ENCODE measurements at places on chromosomes 16 and 17. TPM values are rescaled to one million over a fixed set of nuclear protein-coding genes. Genes with fewer than 3 reads are reported as not detected.

GRCh38 chr16:63714876-63715275 is 1407.0 kb downstream of the CDH11 start:
- DNase-seq = no peak

DNA sequence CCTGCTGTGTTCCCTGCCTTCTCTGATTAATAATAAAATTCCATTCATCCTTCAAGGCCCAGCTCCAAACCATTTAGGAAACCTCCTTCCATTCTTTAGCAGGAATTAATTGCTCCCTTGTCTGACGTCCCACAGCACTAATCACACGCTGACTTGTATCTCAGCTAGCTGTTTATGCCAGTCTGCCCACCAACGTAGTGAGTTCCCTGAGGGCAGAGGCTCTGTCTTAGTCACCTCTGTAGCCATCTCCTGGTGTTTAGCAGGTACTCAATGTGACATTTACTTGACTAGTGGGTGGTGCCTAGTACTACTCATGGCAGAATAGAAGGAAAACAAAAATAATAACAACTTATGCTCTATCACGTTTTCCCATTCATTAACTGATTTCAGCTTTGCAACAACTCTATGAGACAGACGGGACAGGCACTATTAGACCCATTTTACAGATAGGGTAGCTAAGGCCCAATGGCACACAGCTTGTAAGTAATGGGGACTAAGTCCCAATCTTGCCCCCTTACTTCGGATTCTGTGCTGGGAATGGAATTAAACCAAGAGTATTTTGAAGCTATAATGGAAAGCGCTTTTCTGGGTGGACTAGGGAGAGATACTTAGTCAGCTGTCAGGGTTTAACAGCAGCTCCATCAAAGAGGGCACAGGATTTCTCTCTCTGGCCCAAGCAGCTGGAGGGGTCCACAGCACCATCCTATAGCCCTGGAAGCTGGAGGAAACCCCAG is 931 bp upstream of the WIPF2 start:
- no peak for DNase-seq

DNA sequence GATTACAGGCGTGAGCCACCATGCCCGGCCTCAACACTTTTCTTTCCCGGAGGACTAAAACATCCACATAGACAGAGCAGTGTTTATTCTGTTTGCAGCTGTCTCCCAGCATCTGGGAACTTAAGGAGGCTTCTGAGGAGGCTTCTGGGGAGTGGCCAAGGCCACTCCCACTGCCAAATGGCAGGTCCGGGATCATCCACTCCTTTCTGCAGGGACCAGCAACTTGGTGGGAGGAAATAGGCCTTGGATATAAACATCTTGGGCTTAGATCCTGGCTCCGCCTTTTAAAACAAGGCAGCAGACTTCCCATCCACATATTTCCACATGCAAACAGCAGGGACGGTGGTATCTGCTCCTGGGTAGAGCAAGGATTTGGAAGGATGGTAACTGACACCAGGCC is 14.1 kb upstream of the SPATA32 start:
- DNase-seq = no peak

DNA sequence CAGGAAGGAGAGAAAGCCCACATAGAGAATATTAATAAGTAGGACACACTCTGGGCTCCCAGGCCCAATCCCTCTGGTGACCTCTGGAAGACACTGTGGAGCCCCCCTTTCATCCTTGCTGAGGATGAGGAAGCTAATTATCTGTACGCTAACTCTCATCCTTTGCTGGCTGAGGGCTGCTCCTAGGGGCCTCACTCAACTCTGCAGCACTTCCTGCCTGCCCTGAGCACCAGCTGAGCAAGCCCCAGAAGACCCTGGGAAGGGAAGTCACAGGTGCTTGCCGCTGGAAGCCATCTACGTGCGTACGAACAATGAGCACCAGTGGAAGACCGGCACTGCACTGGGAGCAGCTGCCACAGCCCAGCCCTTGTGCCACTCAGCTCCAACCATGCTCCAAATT is 145.8 kb upstream of the CDH5 start:
- no peak for DNase-seq

DNA sequence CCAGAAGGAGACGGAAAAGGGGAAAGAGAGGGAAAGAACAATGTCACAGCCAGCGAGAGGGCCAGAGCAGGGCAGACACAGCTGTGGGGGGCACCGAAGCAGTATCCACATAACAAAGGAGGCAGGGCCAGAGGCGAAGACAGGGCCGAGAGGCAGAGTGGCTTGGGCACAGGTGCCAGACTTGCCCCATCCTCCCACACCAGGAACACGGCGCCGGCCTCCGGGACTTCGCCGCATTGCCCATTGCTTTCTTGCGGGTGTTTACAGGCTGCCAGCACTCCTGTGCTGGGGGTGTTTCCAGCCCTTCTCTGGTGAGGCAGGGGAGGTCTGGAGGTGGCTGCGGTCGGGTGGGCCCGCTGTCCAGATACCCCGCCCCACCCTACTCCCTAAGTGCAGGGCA is 78.0 kb downstream of the ENGASE start:
- DNase-seq = no peak

GRCh38 chr16:49620869-49621240 is 235.1 kb downstream of the ZNF423 start:
- no peak for DNase-seq

DNA sequence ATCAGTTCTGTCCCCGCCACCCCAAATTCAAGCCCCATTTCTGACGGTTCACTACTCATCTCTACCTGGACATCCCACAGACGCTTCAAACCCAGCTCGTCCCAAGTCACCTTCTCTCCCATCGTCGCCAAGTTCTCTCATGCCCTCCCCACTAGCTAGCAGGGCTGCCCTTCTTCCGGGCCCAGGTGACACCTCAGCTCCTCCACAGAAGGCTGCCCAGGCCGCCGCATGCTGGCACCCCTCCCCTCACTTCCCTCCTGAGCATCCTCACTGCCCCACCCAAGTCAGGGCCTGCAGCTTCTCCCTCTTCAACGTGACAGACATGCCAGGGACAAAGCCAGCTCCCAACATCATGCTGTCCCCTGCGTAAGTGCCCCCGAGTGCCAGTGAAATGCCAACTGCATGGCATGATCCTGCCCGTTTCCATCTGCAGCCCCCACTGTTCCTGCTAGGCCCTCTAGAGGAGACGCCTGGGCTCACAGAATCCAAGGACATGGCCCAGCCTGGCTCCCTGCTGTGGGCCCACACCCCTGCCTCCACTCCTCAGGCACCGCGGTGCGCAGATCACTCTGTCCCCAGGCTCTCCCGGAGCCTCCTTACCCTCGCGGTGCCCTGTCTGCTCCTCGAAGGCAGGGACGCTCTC is 5.9 kb downstream of the CYB561 start:
- DNase-seq = peak; percentile 43

SPIRE2 gene
- 3.3 TPM for total RNA-seq

KRT9 gene
- not detected for total RNA-seq

RRAD gene
- total RNA-seq = 0.58 TPM
